ENCODE measurements at places on chromosomes 2 and 18.

DNA sequence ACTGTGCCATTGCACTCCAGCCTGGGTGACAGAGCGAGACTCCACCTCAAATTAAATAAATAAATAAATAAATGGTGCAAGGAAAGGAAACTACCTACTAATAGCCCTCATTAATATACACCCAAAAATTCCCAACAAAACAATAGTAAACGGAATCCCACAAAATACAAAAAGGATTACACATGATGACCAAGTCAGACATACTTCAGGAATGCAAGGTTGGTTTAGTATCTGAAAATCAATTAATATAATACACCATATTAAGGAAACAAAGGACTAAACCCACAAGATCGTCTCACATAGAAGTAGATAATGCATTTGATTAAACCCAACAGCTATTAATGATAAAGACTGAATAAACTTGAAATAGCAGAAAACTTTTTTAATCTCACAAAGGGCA is 307.4 kb downstream of the TGIF1 start:
- DNase-seq, result no peak

GRCh38 chr2:15271941-15272542 is 289.1 kb downstream of the NBAS start:
- DNase-seq, result peak; percentile 60

DNA sequence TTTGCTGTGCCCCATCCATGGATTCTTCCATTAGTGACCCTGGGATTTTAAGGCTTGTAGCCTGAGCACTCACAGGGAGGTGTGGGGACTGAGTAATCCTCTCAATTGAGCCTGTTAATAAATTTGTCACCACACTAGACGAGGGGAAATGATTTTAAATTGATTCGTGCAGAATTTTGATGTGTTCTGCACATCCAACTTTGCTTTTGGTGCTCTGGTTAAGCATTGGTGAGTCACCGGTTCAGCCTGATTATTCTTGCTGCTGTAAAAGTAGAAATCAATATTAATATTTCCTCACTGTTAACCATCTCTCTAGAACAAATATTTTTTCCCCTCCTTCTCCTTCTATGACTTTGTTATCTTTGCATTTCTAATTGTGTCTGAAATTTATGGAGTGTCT is 482.0 kb downstream of the TSN start:
- DNase-seq, result no peak

DNA sequence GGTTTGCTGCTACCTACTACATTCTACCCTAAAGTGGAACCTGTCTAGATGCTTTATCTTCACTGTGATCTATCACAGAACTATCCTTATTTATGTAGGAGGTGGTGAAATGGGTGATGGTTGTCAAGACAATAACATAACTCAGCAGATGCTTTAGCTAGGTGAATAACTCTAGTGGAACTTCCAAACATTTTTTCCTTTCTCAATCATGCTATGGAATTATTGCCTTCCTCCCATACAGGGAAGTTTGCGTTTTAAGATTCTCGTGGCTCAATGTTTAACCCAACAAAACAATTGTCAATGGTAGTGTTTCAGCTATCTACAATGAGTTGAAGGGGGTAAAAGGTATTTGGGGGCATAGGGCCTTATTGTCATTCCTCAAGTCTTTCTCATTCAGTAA is 82.6 kb upstream of the GLI2 start:
- peak; percentile 82 for DNase-seq

- no peak for DNase-seq
Observed at GRCh38 chr2:160126756-160127155, 64.3 kb upstream of the PLA2R1 start.

GRCh38 chr18:50119296-50119695 is 75.7 kb downstream of the MYO5B start:
- DNase-seq, result no peak

GRCh38 chr2:215744514-215744913 is 268.8 kb downstream of the MREG start:
- DNase-seq, result no peak

DNA sequence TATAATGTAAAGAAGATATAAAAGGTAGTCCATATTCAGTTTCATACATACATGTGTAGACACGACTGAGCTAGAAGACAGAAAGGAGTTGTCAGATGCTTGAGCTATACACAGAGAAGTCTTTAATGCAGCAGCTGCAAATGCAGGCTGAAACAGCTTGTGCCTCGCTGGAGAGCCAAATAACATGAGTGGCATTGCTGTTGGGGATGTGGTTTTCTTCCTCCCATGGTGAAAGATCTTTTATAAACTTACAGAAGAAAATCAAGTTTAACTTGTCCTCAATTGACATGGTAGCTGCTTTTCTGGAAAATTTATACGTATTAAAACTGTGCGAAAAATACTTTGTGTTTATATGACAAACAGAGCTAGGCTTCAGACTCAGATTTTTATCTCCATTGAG is 16.4 kb upstream of the IL1R1 start:
- no peak for DNase-seq

DNA sequence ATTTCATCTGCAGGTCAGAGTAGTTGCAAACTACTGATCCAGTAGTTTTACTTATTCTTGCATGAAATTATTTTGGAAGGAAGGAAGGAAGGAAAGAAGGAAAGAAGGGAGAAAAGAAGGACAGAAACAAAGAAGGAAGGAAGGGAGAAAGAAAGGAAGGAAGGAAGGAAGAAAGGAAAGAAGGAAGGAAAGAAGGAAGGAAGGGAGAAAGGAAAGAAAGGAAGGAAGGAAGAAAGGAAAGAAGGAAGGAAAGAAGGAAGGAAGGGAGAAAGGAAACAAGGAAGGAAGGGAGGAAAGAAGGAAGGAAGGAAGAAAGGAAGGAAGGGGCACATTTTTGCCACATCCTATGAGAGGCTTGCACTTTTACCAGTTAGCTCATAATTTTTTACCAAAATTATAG is 186.2 kb downstream of the LRRTM4 start:
- no peak for DNase-seq

DNA sequence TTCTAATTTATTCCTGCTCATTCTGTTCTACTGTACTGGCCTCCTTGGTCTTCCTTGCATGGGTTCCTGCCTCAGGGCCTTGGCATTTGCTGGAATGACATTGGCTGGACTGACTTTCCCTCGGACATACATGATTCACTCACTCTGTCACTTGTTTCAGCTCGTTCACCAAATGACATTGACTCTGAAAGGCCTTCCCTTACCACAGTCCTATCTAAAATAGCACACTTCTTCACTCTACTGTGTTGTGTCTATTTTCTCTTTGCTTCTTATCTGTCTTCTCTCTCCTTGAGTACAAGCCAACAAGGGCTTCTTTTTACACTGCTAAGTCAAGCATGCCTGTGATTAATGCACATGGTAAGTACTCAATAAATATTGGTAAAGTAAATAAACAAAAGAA is 65.6 kb downstream of the SCG2 start:
- no peak for DNase-seq

All from AG10803 (cell line).